Activated gamma-delta T cell (primary cell): ENCODE measurements at places on chromosomes 16 and 17.

GRCh38 chr17:34726536-34727384, 147.4 kb downstream of the TMEM132E start:
- DNase-seq, result no peak

GRCh38 chr17:79630126-79630525, 19.3 kb upstream of the RBFOX3 start:
- DNase-seq, result no peak

DNA sequence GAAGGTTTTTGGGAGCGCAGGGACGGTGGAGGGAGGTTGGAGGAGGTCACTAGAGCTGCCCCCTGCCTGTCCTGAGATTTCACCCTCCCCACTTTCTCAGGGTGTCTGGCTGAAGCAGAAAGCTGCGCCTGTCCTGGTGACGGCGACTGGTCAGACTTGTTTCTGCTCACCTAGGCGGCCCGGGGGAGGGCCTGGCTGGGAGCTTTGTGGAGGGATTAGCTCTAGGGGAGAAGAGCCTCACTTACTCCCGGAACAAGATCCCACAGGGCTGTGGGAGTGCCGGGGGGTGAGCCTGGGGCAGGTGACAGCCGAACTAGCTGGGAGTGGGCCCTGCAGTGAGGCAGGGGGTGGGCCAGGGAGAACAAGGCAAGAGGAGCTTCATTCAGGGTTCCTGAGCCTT, 11.5 kb downstream of the NHERF1 start:
- no peak for DNase-seq

GRCh38 chr16:11681976-11682654, 13.9 kb downstream of the SNN start:
- DNase-seq, result no peak

DNA sequence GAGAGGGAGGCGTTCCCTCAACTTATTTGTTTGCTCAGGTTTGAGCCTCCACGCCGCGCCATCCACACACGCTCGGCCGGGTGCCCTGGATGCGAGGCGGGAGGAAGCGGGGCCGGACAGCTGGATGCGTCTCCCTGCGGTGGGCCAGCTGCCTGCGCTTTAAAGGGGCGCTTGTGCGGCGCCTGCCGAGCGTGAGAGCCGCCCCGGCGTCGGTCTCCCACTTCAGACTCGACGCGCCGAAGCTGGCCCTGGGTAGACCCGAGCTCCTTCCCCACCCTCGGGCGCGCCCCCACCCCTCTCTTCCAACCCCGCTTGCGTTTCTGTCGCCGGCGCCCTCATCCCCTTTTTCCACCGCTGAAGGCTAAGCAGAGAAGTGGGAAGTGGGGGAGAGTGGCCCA, 527 bp upstream of the CHAD start:
- DNase-seq, result no peak

DNA sequence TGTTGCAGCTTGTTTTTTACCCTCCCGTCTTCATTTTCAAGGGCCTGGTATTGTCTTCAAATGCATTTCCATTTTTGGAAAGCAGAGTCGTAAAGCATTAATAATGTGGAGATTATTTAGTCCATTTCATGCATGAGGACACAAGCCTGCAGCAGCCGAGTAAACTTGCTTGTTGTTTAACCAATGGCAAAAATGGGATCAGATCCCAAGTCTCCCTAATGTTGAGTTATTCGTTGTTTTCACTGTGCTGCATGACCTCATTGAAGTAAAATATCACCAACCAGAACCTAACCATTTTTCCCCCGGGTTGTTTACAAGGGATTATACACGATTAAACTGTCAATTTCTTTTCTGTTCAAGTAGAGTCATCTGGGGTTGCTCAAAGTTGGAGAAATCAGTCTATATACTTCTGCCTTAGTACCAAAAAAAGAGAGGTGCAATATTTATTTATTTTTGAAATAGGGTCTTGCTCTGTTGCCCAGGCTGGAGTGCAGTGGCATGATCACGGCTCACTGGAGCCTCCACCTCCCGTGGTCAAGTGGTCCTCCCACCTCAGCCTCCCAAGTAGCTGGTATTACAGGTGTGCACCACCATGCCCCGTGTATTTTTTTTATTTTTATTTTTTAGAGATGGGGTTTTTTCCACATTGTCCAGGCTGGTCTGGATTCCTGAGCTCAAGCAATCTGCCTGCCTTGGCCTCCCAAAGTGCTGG, 12.4 kb downstream of the AMZ2 start:
- no peak for DNase-seq

DNA sequence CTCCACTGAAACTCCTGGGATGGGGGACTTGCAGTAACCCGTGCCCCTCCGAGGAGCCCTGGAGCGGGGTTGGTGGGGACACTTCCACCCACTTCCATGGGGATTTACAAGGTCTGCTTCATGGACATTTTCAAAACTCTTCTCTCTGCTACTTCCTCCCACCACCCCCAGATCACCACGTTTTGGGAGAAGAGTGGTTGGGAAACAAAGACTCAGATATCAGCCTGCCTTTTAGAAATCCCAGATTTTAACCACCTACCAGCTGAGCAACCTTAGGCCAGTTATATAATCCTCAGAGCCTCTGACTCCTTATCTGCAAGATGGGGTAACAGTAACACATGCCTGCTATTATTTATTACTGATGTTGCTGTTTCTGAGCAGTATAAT, 184.8 kb downstream of the CCDC182 start:
- no peak for DNase-seq
